ENCODE measurements at places on chromosomes 6 and 20. TPM values are rescaled to one million over a fixed set of nuclear protein-coding genes. Genes with fewer than 3 reads are reported as not detected.

The SLC13A3 gene
- not detected for total RNA-seq

The AVP gene
- not detected for total RNA-seq

The ELOVL4 gene
- total RNA-seq: 2.0 TPM

GRCh38 chr6:149895833-149896271, 2.1 kb downstream of the RAET1E start:
- peak; percentile 50 for DNase-seq

The TGM3 gene
- total RNA-seq: not detected

Measured in activated CD4-positive, alpha-beta memory T cell treated with anti-CD3 and anti-CD28 coated beads, Interleukin-2, amount 10 ng/mL, durations not matched to agents 7 days and 5 days (primary cell).